ENCODE measurements at places on chromosomes 7 and 10.

DNA sequence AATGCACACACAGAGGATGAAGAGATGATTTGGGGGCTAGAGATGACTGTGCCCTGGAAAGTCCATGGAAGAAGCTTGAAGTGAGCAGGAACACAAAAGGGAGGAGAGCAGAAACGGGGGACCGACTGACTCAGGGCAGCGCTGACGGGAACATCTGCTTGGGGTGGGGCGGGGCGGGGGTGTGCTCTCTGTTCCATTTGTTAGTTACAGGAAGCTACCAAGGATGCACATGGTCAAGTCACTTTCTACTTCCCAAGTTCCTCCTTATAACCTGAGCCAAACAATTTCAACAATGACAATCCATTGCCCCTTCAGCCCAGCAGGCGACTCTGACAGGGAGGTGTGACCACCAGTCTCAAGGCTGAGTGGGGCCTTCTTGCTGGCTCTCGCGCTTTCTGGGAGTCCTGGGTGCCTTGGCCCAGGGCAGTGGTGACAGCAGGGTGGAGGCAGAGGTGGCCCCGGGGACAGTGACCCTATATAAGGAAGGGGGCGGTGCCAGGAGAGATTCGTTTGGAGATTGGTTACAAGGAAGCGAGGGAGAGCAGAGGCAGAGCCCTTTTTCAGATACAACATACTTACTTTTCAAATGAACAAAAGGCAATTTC is 39.6 kb downstream of the CLEC2L start:
- no peak for DNase-seq

GRCh38 chr10:66928776-66929175 is 2.9 kb downstream of the LRRTM3 start:
- no peak for DNase-seq

GRCh38 chr10:6178581-6178980 is 24.2 kb upstream of the PFKFB3 start:
- DNase-seq: no peak

GRCh38 chr7:131627735-131628190 is 71.3 kb upstream of the PODXL start:
- no peak for DNase-seq

GRCh38 chr10:124353091-124353815 is 65.5 kb downstream of the OAT start:
- DNase-seq: no peak

GRCh38 chr7:68321076-68321639 is 1277.1 kb upstream of the AUTS2 start:
- no peak for DNase-seq

GRCh38 chr7:111561904-111562732 is at the start of gene IMMP2L:
Gene IMMP2L, minus strand, starts transcription at chr7:111562492.
- peak; percentile 80 for DNase-seq

GRCh38 chr7:26332698-26333097 is 41.0 kb downstream of the SNX10 start:
- peak; percentile 62 for DNase-seq

- no peak for DNase-seq
Measured at GRCh38 chr7:79141252-79141651, 312.2 kb downstream of the MAGI2 start.

- DNase-seq: no peak
Measured at GRCh38 chr7:25288556-25289307, 60.4 kb upstream of the NPVF start.

DNA sequence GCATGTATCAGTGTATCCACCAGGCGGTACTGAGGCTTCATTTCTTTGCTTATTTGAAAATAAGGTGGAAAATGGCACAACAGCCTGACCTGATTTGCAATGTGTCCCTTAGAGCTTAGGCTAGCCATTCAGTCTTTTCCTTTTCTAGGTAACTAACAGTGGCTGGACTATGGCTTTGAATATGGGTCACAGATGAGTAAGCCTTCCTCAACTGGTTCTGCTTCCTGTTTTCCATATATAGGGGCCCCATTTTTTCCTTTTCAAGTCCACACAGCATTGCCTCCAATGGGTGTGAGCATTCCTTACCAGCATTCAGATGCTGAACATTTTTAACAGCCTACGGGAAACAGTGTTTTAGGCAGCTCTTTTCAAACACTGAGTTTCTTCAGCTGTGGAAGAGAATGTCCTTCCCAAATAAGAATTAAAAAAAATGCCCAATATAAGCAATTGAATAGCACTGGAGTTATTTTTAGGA is 3.9 kb upstream of the ITGB1 start:
- DNase-seq: peak; percentile 85

- DNase-seq: no peak
Measured at GRCh38 chr7:77208416-77208815, 8.8 kb upstream of the FGL2 start.

GRCh38 chr10:112335868-112336265 is 38.0 kb upstream of the ACSL5 start:
- DNase-seq: peak; percentile 39

DNA sequence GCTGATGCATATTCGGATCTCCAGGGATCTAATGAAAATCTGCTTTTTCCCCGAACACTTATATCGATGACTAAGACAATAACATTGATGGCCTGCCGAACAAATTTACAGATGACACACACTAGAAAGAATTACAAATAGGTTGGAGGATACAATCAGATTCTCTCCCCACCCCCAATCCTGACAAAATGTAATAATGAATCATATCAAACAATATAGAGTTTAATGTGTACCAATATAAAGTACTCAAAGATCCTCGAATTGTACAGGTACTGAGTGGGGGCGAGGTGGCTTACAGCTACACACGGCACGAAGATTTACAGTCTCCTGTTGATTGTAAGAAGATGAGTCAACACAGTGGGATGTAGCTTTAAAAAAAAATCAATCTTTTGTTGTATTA is 182.7 kb upstream of the MKLN1 start:
- DNase-seq: no peak

DNA sequence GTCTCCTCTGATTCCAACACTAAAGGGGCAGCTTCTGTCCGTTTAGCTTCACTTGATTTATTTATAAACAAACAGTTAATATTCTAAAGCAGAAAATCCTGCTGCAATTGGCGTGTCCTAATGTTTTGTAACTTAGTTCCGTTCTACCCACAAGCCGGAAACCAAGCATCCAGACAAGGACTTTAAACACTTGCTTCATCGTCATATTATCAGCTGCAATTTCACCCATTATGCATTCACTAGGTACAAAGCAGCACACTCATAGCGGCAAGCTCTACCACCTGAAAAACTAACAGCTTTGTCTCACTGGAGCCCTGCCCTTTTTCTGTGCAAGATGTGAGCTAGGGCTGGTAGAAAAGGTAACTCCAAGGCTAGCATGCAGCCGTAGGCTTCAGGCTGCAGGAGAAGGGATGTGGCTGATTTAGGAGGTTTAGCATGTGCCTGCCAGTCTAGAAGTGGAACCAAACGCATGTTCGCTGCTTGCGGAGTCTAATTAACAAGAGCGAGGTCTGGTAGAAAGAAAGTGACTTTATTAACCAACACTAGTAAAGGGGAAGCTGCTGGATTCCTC is 43.7 kb upstream of the BPGM start:
- no peak for DNase-seq

- DNase-seq: no peak
Measured at GRCh38 chr7:44310221-44310848, 15.1 kb downstream of the CAMK2B start.

GRCh38 chr7:38321967-38322366 is 48.5 kb upstream of the TARP start:
- no peak for DNase-seq

DNA sequence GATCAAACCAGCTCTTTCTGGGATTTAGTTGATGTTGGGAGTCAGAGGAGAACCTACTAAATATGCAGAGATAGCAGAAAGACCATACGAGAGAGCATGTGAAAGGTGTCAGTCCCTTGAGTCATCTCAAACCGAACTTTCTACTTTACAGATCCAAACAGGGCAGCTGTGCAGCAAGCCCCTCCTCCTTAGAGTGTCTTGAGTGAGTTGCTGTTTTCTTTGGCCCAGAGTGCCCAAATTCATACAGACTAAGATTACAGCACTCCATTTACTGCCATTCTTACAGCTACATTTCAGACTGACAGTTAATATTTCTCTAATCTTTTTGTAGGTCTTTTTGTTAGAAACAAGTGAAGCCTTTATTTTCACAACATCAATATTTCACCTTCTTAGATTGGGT is 53.4 kb downstream of the NRCAM start:
- no peak for DNase-seq

GRCh38 chr10:132335189-132336063 is 3.4 kb downstream of the LRRC27 start:
- DNase-seq: no peak

DNA sequence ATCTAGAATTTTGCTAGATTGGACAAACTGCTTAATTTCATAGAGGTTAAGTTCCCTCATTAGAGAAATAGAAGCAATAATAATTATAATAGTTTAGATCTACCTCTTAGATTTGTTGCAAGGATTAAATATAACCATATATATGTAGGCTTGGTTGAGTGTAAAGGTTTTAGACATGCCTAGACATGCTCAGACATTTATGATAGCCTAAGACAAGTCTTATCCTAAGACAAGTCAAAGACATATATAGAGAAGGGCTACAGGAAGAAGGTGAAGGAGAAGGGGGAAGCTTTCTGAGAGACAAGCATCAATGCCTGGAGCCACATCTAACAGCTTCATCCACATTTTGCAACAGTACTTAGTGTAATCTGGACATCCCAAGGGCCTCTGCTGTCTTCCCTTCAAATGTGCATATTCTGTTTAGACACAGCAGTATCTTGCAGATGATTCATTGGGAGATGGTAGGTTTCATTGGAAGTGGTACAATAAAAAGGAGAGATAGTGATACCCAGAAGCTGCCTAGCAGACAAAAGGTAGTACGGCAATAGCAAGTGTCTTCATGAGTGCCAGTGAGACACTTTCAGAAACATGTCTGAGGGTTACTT is 146.5 kb downstream of the HGF start:
- DNase-seq: no peak

DNA sequence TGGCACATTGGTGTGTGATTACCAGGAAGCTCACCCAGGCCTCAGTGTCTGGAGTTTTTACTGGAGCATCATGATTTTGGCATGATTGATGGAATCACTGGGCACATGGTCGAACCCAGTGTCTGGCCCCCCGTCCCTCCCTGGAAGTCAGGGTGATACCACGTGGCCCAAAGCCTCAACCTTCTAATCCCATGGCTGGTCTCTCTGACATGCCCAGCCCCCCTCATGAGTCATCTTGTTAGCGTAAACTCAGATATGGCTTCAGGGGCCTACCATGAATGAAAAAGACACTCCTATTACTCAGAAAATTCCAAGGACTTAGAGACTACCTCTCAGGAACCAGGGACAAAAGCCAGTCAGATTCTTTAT is 109.3 kb downstream of the GRK5 start:
- peak; percentile 73 for DNase-seq

DNA sequence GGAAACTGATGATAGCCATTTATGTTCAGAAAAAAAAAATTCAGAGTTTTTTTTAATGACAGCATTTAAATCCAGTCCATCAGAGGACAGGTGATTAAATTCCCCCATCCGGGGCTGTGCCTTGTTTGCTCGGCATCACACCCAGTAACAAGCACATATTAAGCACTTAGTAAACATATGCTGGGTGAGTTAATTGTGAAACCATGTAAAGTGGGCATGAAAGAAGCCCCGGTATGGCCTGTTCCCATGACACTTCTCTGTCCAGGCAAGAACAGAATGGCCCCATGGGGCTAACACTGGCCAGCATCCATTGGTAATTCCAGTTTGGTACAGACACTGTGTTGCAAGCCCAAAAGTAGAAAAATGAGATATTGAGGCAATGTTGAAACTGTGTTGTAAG is 220.8 kb upstream of the RNF32 start:
- no peak for DNase-seq

- no peak for DNase-seq
Measured at GRCh38 chr10:72597897-72598296, 28.0 kb downstream of the MICU1 start.

DNA sequence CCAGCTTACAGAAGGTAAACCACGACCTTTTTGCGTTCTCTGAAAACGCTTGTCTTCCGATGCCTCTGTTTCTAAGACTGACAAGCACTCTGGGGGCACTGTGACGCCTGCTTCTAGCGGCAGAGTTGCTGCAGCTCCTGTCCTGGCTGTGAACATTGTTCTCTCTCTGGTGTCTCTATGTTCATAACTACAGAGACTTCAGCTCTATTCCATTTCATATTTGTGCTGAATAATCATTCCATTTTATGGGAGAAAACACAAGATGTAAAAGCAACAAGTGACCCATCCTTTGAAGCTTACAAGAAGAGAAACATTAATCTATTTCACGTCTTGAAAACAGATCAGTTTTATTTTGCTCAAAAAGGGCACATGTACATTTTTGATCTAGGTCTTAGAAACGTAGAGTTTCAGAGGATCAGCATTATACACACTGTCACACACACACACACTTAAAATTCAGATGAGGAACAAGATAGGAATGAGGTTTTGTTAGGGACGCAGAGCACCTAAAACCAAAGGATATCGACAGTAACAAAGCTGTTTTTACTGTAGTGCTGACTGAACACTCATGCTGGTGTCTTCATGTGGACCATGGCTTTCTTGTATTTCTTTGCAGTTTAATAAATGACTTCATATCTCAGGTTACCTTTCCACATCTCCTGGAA is 3.0 kb downstream of the IKZF1 start:
- DNase-seq: no peak

DNA sequence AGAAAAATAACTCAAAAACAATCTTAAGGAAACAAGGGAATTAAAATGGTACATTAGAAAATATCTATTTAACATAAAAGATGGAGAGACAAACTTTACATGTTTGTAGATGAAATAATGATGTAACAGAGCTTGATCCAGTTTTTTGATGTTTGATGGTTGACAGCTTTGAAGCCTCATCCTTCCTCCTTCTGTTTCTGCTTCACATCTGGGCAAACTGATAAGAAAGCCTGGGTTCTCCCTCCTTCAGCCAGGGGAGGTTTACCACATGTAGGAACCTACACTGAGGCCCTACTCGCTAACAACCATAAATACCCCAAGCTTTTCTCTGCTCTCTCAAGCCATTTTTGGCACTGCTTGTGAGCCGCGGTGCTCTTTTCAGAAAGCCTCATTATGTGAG is 82.8 kb upstream of the ZNF32 start:
- DNase-seq: no peak

GRCh38 chr10:32938554-32939061 is 19.4 kb downstream of the ITGB1 start:
- DNase-seq: no peak

DNA sequence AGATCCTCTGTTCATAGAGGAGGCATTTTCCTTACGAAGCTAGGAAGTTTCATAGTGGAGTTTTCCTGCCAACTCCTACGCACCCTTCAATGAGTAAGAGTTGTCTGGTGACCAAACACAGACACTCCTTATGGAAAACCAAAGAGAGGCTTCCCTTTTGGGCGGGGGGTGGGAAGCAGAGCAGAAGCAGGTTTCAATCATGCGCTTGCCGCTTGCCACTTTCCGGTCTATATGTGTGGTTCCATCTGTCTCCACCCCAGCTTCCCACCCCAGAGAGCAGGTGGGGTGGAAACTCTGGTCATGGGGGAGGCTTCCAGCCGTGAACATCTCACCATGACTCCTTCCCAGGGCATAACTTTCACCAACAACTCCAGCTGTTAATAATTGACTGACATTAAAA is 68.8 kb upstream of the GRB10 start:
- DNase-seq: no peak

- DNase-seq: no peak
Measured at GRCh38 chr10:62084451-62084850, 183.0 kb downstream of the ARID5B start.

GRCh38 chr10:93680412-93681047 is 21.9 kb downstream of the FRA10AC1 start:
- DNase-seq: peak; percentile 59

- no peak for DNase-seq
Measured at GRCh38 chr10:32972929-32973328, 14.9 kb upstream of the ITGB1 start.

GRCh38 chr10:30502266-30503060 is 68.5 kb downstream of the MAP3K8 start:
- no peak for DNase-seq

GRCh38 chr7:148242294-148242821 is 348.2 kb upstream of the C7orf33 start:
- DNase-seq: peak; percentile 77
